Tongue (tissue), 3 donors: ENCODE measurements at places on chromosomes 3 and 15.

DNA sequence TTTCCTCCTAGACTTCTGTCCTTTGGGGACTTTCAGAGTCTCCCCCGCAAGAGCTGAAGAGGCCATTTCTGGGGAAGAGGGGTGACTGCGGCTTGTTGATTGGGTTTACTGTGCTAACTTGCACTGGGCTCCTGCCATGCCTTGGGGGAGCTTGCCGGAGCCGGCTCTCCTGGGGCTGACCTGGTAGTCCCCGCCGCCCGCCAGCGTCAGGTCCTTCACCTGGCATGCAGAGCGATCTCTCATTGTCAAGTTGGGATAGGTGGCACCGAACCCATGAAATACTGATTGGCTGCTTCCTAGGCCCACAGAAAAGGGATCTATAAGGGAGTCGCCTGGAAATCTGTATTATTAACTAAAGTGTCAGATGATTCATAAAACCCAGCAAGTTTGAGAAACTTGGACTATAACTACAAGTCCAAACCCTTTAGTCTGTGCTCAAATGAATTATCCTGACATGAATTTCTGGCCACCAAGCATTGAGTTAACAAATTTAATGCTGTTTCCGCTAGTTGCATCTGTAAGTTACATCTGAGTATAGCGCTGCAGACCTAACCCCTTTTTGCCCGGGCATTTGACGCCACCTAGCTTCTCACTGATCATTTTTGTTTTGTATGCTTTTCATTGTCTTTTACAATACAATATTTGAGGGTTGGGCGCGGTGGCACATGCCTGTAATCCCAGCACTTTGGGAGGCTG, 607 bp upstream of the IMP3 start:
- peak; percentile 64 for DNase-seq

DNA sequence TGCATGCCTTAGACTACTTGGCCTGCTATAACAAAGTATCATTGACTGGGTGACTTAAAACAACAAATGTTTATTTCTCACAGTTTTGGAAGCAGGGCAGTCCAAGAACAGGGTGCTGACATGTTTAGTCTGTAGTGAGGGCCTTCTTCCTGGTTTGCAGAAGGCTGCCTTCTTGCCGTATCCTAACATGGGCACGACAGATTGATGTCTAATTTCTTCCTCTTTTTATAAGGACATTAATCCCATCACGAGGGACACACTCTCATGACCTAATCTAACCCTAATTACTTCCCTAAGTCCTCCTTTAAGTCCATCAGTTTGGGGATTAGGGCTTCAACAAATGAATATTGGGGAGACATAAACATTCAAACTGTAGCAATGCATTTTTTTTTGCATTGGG, 10.9 kb upstream of the GOLGA8B start:
- no peak for DNase-seq

GRCh38 chr3:85890043-85890555, 931.3 kb downstream of the CADM2 start:
- no peak for DNase-seq

- no peak for DNase-seq
These were observed 14.6 kb downstream of the IVD start for GRCh38 chr15:40420071-40420713.

- no peak for DNase-seq
These were observed 139.7 kb downstream of the NSMCE3 start for GRCh38 chr15:29129926-29130325.

- DNase-seq: no peak
These were observed 92.6 kb upstream of the VGLL4 start for GRCh38 chr3:11736136-11736833.

- DNase-seq: no peak
These were observed 78.1 kb upstream of the EOMES start for GRCh38 chr3:27800261-27800660.

DNA sequence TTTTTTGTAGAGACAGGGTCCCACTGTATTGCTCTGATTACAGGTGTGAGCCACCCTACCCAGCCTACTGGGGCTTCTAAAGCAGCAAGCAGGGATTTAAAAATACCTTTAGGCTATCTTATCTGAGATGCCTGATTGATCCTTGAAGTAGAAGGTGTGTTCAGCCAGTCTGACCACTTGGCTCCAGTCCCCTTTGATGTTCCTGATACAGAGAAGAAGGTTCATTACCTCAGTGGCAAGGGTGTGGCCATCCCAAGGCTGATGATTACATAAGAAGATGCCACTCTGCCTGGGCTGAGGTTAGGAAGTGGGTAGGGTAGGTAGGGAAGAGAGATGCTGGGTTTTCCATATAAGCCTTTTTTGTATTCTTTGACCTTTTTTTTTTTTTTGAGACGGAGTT, 11.2 kb upstream of the DCAF1 start:
- no peak for DNase-seq

GRCh38 chr15:47812470-47812999, 95.2 kb downstream of the SEMA6D start:
- DNase-seq: no peak

DNA sequence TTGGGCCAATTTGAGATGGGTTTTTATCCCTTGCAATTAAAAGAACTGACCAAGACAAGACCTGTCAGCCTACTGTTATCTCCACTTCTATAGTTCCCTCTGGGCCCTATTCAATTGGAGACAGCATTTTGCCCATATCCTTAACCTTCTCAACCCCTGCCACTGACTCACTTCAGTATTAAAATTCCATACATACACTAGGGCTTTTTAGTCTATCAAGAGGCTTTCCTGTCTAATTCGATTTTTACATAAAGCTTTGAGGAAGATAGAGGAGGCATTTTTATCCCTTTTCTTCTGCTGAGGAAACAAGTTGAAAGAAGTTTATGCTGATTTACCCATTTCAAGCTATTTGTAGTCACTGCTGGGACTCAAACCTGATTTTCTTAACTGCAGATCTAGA, 51.1 kb downstream of the GTF2E1 start:
- DNase-seq: no peak

- peak; percentile 38 for DNase-seq
These were observed 116.7 kb downstream of the FNDC3B start for GRCh38 chr3:172155897-172156585.

- DNase-seq: no peak
These were observed 12.9 kb downstream of the POLG start for GRCh38 chr15:89321521-89322410.

- peak; percentile 52 for DNase-seq
These were observed 181.0 kb upstream of the ANKRD28 start for GRCh38 chr3:15978801-15979200.

DNA sequence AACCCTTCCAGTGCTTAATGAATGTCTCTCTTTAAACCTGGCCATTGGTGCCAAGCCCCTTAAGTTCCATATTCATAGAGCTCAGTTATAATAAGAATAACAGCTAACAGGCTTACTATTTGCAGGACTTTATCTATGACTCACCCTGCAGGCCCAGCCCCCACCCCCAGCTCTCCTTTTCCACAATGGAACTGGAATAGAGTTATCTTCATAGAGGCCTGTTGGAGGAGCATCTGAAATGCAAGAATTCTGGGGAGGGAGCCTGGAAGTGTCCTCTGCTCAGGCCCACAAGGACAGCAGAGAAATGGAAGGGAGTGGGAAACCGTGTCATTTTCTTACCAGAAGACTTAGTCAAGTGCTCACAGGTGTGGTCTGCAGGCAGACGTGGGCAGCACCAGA, 52.8 kb downstream of the SEMA5B start:
- DNase-seq: peak; percentile 38

GRCh38 chr3:141391298-141391990, 23.1 kb downstream of the ZBTB38 start:
- no peak for DNase-seq

GRCh38 chr3:25041871-25042584, 386.0 kb upstream of the RARB start:
- no peak for DNase-seq

DNA sequence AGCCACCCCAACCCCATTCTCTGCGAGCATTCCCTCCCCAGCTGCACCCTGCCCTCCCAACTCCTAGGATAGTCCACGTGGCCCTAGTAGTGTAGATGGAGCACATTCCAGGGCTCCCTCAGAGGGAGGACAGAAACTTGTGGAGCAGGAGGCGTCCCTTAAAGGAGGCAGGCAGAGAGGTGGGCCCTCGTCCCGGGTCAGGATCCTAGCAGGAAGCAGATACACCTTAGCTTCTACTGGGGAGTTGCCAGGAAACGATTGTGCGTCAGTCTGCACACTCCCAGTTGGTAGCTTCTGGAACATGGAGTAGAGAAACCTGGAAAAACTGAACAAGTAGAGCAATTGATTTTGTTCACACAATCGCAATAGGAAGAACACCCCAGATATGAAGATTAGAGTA, 43.9 kb upstream of the KLHL25 start:
- no peak for DNase-seq

DNA sequence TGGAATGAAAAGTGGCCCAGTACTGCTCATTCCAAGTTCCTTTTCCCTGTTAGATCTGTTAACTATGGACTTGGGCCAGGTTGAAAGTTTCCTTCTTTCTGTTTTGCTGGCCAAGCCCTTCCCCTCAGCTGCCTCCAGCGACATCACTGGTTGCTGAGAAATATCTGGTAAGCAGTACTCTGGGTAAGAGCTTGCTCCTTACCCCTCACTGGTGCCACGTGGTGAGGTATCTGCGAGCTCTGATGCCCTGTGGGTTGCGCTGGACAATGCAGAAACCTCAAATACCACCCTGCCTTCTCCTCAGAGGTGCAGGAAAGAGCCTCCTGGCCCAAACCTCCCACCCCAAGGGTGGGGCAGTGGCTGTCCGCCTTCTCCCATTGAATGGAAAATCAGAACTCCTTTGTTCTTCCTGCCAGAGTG, 42.9 kb upstream of the APH1B start:
- DNase-seq: peak; percentile 60

DNA sequence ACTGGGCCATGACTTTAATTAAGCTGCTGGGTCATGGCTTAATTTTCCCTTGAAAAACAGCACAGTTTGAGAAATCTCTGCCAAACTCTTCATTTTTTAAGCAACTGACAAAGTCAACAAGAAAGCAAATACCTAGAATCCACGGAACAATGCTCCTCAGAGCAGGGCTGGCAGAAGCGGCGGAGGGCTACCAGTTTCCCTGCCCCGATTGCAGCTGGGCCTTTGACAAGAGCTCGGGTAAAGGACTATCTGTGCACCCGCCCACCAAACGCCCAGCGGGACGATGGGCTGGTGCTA, 1.2 kb downstream of the GOLIM4 start:
- DNase-seq: no peak

DNA sequence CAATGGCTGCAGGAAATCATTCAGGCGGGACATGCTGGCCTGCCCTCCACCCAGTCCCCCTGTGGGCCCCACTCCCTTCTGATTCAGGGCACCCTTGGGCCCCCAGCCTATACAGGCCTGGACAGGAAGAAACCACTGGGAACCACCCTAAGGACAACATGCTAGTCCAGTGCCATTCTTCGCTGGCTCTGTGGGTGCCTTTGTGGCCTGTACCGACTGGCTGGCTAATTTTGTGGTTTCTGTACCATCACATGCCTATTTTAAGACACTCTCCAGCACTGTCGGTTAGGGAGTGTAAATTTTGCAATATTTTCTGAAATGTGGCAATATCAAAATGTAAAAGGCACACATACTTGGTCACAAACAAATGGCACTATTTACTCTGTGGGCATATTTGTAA, 61.4 kb upstream of the POLG start:
- DNase-seq: no peak
